ENCODE measurements at places on chromosomes 4 and X.

DNA sequence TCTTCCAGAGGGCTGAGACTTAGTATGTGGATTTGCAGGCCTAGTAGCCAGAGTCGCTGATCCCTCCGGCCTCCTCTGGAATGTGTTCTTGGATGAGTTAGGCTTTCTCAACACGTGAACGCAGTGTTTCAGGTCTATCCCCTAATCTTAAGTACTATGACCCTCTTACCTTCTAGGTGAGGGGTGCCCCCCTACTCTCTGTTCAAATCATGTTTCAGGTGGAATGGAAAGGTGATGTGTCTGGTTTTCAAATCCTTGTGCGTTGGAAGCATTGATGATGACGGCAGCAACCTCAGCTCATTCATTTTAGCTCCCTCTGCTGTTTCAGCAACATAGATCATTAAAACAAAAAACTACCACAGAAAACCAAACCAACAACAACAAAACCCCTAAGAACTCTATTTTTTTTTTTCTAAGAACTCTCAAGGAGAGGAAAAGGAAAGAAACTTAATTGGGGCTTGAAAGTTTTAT lies 56.4 kb downstream of the RWDD4 start:
- DNase-seq, result no peak

DNA sequence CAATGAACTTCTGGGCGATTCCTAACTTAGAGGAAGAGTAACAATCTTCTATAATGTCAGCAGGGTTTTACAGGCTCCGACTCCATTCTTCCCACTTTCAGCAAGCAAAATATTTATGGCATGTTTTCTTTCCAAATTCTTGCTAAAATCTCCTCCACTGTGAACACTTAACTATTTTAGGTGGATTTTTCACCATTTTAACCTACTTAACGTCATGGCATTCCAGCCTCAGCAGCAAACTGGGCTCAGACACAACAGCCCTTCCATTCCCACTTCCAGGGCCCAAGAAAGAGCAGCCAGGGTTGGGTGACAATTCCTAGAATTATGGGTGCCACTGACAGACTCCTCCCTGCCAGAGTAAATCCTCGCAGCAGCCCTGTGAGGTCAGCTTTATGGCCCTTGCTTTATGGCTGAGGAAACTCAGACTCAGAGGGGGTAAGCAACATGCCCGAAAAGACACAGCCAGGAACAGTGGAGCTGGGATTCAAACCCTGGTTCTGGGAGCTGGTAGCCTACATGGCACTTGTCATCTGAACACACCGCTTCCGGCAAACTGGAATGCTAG lies 112.8 kb upstream of the MAP3K15 start:
- DNase-seq, result no peak

DNA sequence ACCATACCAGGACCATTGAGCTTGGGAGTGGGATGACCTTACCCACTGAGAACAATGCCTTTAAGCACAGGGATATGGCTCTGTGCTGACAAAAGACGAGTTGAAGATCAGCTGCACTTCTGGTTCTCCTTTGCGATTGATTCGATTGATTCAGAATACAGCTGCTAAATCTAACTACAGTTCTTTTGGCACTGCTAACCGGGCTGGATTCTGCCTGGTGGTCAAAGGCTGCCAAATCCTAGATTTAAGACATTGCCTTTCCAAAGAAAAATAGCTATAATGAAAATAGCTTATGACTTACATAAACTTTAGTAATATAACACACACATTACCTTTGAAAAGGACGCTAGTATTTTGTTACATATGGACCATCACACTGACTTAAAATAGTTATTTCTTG lies 18.3 kb downstream of the RAP2C start:
- no peak for DNase-seq

DNA sequence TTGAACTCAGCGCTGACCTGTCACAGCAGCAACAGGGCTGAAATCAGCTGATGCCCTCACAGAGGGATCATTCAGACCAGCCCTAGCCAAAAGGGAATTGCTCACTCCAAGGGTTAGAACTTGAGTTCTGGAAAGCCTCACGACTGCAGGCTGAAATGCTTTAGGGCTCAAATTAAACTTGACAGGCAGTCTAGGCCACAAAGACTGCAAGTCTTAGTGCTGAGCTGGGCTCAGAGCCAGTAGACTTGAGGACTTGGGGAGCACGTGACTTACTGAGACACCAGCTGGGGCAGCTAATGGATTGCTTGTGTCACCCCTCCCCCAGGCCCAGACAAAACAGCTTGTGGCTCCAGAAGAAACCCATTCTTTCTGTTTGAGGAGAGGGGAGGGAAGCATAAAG lies 119.0 kb upstream of the SLC6A14 start:
- DNase-seq, result no peak

- no peak for DNase-seq
Observed at GRCh38 chr4:81429607-81430006, 42.1 kb downstream of the RASGEF1B start.

- no peak for DNase-seq
Observed at GRCh38 chr4:173130687-173131086, 37.9 kb upstream of the GALNT7 start.

DNA sequence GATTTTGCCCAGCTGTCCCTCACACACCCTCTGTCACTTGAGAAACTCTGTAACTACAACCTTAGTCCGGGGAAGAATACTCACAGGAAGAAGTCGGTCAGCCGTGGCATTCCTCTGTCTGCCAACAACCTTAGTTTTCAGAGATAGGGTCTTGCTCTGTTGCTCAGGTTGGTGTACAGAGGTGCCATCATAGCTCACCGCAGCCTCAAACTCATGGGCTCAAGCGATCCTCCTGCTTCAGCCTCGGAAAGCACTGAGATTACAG lies 12.2 kb upstream of the SPCS3 start:
- no peak for DNase-seq

- DNase-seq, result no peak
Observed at GRCh38 chr4:142407596-142407995, 438.5 kb downstream of the INPP4B start.

DNA sequence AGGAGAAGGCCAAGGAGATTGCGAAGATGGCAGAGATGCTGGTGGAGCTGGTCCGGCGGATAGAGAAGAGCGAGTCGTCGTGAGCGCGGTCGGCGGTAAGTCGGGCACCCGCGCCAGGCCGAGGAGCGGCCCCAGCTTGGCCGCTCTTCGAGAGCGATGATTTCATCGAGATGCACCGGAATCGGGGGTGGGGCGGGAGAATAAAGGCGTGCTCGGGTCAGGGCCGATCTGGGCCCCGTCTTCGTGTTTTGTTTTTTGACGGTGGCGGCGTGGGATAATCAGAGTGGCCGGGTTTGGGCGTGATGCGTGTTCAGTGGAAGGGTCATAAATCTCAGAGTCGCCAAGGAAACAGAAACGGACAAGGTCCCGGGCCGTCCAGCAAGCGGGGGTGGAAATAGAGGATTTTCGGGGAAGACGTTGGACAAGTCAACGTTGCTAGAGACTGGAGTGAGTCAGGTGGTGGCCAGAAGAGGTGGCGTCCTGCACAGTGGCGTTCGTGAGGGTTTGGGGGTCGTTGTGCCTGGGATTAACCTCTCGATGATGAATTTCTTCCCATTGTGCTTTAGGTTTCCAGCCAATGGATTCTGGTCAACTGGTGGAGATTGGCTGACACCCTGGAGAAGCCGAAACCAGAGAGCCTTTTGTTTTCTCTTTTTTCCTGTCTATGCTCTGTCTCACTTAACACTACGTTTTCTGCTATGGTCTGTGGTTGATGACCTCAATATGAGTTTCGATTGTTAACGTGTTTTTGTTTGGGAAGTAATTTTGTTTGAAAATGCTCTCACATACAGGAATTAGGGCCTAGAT lies 882 bp downstream of the MRFAP1 start:
- peak; percentile 20 for DNase-seq

DNA sequence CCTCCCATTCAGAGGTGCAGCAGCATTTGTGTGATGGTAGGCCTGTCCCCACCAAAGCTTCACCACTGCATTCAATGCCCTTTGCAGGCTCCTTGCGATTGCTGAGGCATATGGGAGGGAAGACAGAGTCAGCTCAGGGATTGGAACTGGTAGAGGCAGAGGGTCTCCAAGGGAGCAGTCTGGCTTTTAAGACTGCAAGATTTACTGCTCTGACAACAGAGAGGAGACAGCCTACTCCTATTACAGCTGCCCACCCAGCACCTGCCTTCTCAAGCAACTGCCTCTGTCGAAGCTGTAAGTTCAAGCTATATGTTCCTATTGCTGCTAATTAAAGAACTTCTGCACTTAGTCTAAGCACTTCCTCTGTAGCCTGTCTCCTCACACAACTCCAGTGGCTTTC lies 481.8 kb downstream of the FGF13 start:
- no peak for DNase-seq

GRCh38 chrX:107724653-107725052 lies 50.9 kb downstream of the TSC22D3 start:
- DNase-seq, result no peak

GRCh38 chrX:49912086-49912485 lies 10.3 kb upstream of the CLCN5 start:
- no peak for DNase-seq

DNA sequence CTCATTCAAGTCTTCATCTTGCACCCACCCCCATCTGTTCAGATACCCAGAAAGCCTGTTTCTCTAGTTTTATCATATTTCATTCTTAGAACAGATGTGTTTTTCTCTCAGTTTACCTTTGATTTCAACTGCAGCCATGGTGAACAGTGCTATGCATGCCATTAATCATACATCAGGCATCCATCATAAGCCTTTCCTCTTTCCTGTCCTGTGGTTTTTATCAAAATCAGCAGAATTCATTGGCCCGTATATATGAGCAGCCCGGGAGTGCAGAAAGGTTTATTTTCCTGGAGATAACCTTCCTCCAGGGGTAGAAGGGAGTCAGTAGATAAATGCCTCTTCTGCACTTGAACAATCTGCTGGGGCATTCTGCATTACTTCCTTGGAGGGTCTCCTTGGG lies 65.7 kb downstream of the IL21 start:
- DNase-seq, result no peak

GRCh38 chr4:15507679-15508078 lies 38.0 kb downstream of the CC2D2A start:
- no peak for DNase-seq

DNA sequence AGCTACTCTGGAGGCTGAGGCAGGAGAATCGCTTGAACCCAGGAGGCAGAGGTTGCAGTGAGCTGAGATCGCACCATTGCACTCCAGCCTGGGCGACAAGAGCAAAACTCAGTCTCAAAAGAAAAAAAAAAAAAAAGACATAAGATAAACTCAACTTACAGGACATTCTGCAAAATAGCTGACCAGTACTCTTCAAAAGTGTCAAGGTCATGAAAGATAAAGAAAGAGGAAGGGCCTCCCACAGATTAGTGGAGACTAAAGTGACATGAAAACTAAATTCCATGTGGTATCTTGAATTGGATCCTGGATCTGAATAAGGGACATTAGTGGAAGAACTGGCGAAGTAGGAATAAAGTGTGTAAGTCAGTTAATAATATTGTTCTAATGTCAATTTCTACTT lies 63.3 kb downstream of the ZNF182 start:
- no peak for DNase-seq

- no peak for DNase-seq
Observed at GRCh38 chr4:182478475-182478874, 235.3 kb downstream of the TENM3 start.

DNA sequence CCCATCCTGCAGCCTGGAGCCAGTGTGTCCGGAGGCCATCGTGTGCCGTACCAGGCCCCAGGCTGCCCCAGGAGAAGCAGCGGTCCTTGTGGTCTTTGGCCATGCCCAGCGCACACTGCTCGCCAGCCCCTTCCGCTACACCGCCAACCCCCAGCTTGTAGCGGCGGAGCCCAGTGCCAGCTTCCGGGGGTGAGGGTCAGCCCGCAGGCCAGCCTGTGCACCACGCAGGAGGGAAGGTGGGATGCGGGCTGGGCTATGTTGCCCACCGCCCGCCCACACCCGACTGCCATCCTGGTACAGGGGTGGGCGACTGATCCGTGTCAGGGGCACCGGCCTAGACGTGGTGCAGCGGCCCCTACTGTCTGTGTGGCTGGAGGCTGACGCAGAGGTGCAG lies 7.6 kb upstream of the SRPK3 start:
- DNase-seq, result no peak

GRCh38 chr4:106312377-106312776 lies 3.6 kb downstream of the TBCK start:
- no peak for DNase-seq

DNA sequence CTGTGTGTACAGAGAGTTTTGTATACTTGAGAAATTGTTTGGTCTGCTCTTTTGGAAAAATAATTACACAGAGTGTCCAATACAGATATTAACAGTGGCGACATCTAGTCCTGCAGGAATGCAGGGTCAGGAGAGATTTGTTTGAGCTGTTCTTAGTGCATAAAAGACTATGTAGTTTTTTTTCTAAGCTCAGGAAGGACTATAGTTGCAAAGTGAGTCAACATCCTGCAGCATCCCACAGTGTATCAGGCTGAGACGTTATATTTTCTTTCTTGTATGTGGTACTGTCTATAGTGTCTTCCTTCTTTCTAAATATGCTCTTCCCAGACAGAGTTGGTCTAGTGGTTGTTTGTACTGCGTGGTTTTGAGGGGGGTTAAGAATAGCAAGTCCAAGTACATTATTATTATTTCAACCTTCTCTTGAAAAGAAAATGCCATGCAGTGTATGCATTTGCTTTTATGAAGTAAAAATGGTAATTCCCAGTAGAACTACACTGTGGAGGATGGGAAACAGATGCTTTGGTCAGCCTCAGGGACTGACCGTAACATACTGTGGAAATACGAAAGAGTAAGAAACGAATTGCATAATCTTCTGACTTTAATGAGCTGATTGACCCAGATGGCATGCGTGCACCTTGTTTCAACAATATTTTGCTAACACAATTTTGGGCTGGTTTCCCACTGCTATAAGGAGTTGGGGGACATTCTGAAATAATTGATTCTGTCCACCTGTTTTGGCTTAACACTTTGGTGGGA lies 67.4 kb downstream of the DMP1 start:
- DNase-seq, result no peak

- no peak for DNase-seq
Observed at GRCh38 chr4:105992641-105993305, 97.5 kb downstream of the NPNT start.

DNA sequence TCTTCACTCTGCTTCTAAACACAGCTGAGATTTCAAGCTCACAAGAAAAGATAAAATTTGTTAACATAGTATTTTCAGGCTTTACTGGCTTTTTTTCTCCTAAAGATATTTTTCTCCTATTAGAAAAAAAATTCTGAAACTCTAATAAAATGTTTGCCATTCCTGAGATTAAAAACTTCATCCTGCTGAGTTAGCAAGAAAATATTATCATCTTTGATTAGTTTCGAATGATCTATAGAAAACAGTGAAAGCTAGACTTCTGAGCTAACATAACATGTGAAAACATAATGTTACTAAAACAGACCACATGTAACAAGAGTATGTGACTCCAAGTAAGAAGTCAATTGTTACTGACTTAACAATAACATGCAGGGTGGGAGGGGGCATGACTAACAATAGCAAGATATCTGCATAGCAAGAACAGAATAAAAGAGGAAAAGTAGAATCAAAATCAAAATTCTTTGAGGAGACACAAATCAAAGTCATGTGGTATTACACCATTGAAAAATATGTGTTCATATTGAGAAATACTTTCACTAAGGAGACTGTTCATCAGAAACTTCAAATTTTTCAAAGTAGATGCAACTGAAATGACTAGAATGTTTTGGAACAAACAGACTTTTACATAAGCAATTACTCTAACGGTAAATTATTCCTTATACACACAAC lies 14.5 kb downstream of the TBCK start:
- DNase-seq, result no peak

- DNase-seq, result no peak
Observed at GRCh38 chr4:61522312-61522711, 322.2 kb downstream of the ADGRL3 start.

GRCh38 chrX:43590150-43590549 lies 65.9 kb upstream of the MAOA start:
- DNase-seq, result no peak

Data from stimulated activated CD8-positive, alpha-beta memory T cell treated with anti-CD3 and anti-CD28 coated beads, Interleukin-2, amount 100 ng/mL, for 1 hour (primary cell).